ENCODE measurements at places on chromosomes 2 and 18.

DNA sequence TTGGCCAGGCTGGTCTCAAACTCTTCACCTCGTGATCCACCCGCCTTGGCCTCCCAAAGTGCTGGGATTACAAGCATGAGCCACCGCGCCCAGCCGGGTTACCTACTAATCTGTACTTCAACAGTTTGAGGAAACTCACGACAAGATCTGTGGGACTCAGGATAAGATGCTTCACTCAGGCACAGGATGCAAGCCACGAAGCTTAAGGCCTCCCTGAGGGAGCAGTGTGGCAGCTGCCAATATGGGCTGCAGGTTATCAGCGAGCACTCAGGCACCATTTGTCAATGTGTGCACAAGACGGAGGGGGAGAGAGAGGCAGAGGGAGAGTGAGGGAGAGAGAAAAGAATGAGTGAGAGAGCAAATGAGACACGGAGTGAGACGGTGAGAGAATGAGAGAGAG lies 173.6 kb upstream of the RAB6C start:
- no peak for DNase-seq

- no peak for DNase-seq
Measured at GRCh38 chr2:166572937-166573336, 78.9 kb upstream of the SCN7A start.

GRCh38 chr2:17627434-17627833 lies 86.9 kb downstream of the VSNL1 start:
- DNase-seq: no peak

- DNase-seq: no peak
Measured at GRCh38 chr2:69073928-69074570, 61.1 kb downstream of the ANTXR1 start.

- no peak for DNase-seq
Measured at GRCh38 chr2:715038-715437, 37.8 kb upstream of the TMEM18 start.

- DNase-seq: no peak
Measured at GRCh38 chr2:234796045-234796591, 155.7 kb upstream of the SH3BP4 start.

DNA sequence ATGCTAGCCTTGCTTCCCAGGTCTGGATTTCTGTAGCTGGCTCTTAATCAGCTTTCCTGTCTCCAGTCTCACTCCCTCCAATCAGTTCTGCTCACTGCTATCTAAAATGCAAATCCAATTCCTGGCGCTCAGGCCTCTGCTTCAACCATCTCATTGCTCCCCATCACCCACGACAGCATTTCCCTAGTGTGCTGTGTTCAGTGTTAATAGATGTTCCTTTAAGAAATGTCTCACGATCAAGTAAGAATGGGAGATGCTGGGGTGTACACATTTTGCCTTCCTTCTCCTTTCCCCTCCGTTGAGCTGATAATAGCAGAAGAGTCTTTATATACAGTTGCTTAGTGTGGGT lies 1.6 kb upstream of the PUM2 start:
- no peak for DNase-seq

DNA sequence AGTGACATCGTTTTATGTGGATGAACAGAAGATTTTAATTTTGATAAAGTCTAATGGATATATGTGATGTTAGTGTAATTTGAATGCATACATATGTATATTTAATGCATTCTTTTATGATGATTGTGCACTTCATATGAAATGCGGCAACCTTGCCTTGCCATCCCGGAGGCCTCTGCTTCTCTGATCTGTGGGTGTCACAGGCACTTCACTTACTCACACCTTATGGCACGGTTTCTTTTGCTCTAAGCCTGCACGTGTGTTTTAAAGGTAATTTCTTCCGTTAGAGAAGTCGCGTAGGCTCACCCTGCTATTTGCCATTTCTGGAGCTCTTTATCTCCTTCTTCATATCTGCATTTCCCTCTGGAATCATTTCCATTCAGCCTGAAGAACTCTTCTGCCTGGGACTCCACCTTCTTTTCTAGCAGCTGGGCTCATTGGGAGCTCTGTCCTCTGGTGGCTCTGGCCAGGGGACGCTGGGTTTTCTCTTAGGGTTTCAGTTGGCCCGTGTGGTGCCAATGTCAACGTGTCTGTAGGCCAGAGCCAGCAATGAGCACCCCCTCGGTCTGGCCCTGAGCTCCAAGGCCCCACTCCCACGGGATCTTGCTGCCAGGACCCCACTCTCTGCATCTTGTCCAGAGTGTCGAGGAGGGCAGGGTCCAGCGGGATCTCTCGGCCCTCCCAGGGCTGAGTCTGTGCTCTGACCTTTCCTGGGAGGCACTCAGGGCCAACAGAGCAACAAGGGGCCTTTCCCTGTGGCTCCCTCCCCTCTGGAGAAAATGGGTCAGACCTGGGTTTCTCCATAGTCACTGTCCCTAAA lies 97.3 kb downstream of the RTP5 start:
- no peak for DNase-seq

DNA sequence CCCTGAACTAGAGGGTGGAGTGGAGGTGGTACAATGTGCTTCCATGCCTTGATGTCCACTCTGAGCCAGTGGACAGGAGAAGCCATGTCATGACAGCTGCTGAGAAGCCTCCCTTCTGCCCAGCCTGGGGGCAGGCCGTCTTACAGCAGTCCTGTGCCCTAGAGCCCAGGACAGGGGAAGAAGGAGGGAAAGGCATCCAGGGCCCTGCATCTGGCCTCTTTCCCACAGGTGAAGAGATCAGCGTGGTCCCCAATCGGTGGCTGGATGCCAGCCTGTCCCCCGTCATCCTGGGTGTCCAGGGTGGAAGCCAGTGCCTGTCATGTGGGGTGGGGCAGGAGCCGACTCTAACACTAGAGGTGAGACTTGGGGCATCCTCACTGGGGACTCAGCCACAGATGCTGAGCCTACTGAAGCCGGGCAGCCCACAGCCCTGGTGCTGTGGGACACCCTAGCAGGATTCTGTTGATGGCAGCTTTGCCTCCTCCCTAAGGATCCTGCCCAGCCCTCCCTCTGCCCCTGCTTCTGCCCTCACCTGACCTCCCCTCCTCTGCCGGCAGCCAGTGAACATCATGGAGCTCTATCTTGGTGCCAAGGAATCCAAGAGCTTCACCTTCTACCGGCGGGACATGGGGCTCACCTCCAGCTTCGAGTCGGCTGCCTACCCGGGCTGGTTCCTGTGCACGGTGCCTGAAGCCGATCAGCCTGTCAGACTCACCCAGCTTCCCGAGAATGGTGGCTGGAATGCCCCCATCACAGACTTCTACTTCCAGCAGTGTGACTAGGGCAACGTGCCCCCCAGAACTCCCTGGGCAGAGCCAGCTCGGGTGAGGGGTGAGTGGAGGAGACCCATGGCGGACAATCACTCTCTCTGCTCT lies 3.1 kb downstream of the IL36RN start:
- no peak for DNase-seq

DNA sequence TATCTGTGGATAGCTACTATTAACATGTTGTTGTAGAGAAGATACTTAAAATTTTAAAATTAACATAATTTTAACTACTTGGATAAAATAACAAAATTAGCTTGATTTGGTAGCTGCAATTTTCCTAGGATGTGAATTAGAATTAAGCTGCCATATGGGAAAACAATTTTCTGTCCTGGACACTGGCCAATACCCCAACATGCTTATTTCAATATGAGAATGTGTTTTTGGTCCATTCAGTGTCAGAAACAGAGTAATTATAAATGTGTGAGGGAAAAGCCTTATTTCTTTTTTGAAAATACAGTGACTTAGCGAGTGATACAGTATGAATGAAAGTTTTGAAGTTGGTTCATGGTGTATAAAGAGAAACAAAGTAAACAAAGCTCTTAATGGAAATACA lies 948.3 kb upstream of the GYPC start:
- no peak for DNase-seq

DNA sequence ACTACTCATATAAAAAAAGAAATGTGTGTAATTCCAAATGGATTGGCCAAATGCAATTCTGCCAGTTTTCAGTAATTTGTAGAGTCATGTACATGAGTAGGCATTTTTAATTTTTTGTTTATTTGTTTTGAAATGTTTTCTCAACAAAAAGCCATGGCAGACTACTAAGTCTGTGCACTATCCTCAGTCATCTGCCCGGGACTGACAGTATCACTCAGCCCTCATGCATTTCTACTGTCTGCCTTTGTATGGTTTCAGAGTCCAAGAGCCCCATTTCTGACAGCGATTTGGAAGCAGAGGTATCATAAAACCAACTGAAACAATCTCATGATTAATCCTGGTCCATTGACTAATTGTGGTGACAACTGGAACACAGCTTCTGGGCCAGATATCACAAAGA lies 109.9 kb upstream of the NYAP2 start:
- no peak for DNase-seq

GRCh38 chr2:147554521-147555107 lies 290.2 kb upstream of the ACVR2A start:
- DNase-seq: no peak

- DNase-seq: no peak
Measured at GRCh38 chr18:37175727-37176620, 347.0 kb downstream of the KIAA1328 start.

DNA sequence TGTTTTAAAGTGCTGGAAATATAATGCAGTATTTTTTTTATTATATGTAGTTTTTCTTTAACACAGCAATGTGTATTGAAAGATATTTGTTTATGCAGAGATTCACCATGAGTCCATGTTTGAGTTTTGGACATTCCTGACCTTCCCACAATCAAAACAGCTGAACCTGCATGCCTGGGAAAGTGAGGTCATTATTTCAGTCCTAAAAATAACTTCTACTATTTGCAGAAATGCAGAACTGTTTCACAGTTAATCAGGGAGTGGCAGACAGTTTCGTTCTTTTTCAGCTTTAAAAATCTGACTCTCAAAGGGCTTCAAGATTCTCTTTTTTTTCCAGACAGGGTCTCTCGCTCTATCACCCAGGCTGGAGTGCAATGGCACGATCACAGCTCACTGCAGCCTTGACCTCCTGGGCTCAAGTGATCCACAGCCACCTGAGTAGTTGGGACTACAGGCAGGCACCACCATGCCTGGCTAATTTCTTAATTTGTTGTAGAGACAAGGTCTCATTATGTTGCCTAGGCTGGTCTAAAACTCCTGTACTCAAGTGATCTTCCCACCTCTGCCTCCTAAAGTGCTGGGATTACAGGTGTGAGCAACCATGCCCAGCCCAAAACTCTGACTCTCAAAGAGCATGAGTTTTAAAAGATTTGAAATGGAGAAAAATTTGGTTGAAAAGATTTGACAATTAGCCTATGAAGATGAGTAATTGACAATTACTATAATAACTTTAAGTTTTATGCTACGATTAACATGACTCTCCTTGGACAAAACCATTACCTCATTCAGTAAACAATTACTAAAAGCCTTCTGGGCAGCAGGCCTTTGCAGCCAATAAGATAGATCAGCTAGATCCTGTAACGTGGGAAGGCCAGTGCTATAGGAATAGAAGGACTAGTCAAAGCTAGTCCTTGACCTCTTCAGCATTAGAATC lies 5.0 kb upstream of the MYL12B start:
- DNase-seq: no peak

DNA sequence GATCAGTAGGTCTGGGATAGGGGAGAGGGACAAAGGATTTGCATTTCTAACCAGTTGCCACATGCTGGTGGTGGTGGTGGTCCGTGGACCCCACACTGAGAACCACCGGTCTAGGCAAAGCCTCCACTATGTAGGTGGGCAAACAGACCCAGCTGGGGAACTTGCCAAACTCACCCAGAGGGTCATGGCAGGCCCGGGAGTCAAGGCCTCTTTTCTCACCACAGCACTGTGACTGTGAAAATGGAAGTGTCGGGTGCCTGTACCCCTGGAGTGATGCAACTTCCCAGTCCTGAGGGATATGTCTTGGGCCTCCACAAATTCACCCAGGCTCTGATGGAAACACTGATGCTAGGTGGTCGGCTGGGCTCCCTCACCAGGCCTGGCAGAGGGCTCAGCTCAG lies 101.2 kb upstream of the SMAD2 start:
- DNase-seq: no peak

GRCh38 chr2:17301437-17301836 lies 216.8 kb downstream of the RAD51AP2 start:
- DNase-seq: no peak

DNA sequence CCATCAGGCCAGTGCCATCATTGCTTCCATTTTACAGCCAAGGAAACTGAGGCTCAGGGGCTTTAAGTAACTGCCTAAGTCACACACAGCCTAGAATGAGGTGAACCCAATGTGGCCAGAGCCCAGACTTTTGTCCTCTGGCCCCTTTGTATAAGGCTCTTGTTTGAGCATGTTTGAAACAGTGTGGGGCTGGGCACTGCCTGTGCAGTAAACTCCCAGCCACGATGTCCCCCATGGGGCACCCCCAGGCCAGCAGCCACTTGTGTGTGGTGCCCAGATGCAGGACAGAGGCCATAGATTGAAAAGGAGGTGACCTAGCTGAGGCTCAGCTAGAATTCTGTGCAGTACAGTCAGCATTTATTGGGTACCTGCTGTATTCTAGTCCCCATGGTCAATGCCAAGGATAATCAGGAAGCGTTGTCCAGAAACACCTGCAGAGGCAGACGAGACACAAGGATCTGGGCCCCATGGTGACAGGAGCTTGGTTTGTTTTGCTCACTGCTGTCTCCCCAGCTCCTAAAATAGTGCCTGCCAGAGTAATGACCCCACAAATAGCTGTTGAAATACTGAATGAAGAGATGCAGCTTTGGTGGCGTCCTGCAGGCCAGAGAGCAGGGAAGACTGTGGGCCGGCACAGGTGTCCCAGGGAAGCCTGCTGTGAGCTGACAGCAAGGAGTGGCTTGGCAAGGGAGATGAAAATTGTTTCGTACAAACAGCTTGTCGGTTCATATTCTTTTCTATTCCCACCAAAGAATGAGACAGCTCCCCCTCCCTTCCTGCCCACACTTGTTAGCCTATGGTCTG lies 160.7 kb downstream of the LDLRAD4 start:
- no peak for DNase-seq

DNA sequence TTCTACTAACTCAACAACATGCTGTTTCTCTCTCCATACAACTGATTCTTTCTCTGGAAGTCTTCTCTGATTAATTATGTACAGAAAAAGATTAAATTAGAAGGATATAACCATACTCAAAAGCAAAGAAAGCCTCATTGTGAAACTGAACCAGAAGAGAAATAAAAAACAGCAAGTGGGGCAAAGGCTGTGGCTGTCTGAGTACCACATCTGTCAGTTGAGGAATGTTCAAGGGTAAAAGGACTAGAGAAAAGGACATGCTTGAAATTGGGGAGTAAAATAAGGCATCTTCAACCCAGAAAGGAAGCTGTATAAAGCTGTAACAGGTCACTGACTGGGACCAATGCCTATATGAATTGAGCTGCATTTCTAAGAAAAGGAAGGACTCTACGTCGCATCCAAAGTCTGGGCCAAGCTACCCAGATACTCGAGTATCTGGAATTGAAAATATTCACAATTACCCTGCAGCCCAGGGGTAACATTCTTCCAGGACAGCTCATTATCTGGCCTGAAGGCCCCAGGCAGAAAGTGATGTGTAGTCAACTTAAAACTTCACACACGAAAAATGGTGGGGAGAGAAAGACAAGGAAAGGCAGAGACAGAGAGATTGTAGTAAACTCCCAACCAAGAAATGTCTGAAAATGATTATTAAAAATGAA lies 356.0 kb upstream of the GALNT5 start:
- DNase-seq: no peak

GRCh38 chr2:148298196-148298595 lies 277.3 kb downstream of the MBD5 start:
- DNase-seq: no peak

GRCh38 chr2:51031021-51031780 lies 731 bp downstream of the NRXN1 start:
- no peak for DNase-seq

Data from activated CD8-positive, alpha-beta memory T cell treated with anti-CD3 and anti-CD28 coated beads for 4 hours (primary cell).